Stimulated activated CD8-positive, alpha-beta memory T cell treated with anti-CD3 and anti-CD28 coated beads, Interleukin-7, amount 100 ng/mL, for 4 hours (primary cell): ENCODE measurements at places on chromosomes 5 and 9.

DNA sequence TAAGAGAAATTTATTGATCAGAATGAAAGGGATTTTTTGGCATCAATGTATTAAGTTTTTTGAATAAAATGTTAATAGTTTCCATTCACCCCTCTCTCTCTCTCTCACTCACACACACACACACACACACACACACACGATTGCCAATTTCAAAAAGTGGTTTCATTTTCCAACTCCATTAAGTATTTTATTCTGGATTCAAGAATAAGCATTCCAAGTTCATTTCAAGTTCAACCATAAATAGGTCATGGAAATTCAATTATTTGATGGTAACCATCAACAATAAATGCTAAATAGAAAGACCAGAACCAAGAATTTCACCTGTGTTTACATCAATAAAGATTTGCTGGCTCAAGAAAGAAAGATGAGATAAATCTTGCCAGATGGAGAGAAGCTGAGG, 171.6 kb downstream of the ADAMTS12 start:
- DNase-seq, result no peak

DNA sequence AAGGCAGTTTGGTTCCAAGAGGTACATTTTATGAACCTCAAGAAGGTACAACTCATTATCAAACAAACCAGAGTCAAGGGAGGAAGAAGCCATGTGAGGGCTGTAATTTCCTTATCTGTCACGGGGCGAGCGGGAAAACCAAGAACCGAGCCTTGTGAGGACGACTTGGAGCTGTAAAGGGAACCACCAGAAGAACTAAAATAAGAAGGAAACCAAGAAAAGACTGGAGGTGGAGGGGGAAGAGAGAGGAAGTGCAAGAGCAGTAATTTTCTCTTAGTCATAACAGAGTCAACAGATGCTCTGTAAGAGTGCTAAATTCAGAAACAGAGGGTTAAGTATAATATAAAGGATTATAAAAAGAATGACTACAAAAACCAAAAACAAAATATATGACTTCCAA, 127.1 kb downstream of the DIRAS2 start:
- DNase-seq, result no peak

- DNase-seq, result no peak
Measured at GRCh38 chr9:92432972-92433548, 8.8 kb upstream of the OMD start.

DNA sequence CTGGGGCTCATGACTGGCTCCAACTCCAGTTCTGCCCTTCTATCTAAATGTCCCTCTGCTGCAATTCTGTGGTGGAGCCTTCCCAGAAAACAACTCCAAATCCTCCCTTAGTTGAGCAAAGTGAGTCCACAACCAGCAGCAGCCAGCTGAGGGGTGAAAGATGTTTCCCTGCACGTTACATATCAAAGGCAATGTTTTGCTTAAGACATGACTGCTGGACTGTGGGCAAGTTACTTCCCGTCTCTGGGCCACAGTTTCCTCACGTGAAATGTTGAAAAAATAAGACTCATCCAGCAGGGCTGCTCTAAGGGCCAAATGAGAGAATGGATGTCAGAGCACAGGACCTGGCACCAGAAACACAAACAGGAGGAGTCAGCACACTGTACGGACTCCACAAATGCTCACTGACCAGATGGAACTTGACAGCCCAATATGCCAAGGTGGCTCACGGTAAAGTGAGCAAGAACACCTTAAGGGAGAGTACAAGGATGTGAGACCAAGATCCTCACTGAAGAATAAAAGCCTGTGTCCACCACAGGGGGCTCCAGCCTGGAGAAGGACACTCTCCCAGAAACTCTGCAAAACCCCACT, 138.4 kb upstream of the ABCA1 start:
- no peak for DNase-seq

DNA sequence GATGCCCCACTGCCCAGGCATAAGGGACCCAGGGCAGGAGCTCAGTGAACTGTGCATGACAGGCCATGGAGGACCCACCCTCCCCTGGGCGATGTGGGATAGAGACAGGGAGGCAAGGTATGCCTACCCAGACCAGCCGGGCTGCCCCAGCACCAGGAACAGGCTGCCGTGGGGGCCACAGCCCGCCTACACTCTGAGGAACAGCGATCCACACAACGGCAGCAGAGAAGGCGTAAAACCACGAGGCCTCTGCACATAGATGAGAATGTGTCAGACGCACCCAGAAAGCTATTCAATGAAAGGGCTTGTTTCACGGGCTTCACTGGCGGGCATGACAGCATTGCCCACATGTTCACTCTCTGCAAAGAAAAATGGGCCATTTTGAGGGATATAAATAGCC, 49.5 kb downstream of the SEMA4D start:
- DNase-seq, result peak; percentile 58

DNA sequence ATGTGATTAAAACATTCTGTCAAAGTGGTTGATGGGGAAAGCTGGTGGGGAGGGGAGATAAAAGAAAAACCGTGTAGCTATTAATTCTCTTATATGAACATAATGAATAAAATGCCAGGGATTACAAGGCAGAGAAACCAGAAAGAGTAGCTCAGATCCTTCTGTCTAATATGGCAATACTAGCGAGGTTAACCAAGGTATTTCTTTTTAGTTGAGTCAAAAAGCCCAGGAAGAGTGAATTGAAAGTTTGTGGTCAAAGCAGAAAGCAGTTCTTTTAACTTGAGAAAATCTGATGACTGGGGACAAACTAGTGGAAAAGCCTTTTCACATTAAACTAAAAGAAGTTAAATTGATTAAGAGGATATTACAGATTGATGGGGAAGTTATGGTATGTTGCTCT, 76.0 kb downstream of the ERBIN start:
- no peak for DNase-seq

- DNase-seq, result no peak
Measured at GRCh38 chr9:2477755-2478154, 143.8 kb upstream of the VLDLR start.

GRCh38 chr9:128742401-128742800, 18.5 kb upstream of the ZDHHC12 start:
- DNase-seq, result no peak

DNA sequence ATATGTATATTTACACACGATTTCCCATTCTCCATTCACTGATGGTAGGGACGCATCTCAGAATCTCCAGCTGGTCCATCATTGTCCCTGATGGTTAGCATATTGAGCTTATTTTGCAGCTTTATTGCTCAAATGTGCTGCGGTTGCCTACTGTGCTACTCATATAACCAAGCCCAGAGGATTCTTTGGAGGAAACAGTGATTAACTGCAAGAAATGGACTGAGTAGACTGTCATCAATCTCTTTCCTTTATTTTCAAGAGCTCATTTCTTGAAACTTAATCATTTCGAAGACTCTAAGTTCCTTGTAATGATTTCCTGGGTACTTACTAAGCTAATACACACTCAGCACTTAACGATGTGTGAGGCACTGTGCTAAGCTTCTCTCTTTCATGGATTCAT, 119.0 kb downstream of the MAT2B start:
- DNase-seq, result no peak

- no peak for DNase-seq
Measured at GRCh38 chr5:73954381-73954780, 328.4 kb downstream of the ARHGEF28 start.

DNA sequence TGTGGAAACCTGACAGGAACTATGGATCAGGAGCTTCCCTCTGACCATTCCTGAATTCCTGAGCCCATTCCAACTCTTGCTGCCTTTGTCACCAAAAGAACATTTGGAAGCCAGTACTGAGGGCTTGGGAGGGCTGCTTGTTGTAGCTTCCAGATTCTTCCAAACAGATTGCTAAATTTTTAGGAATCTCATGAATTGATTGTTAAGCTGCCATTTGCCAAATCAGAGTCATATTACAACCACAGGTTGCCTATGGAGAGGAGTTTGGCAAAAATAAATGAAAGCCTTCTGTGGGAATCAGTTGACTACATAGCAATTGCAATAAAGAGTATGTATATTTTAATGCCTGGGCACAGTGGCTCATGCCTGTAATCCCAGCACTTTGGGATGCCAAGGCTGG, 39.2 kb upstream of the SLC28A3 start:
- DNase-seq, result no peak

DNA sequence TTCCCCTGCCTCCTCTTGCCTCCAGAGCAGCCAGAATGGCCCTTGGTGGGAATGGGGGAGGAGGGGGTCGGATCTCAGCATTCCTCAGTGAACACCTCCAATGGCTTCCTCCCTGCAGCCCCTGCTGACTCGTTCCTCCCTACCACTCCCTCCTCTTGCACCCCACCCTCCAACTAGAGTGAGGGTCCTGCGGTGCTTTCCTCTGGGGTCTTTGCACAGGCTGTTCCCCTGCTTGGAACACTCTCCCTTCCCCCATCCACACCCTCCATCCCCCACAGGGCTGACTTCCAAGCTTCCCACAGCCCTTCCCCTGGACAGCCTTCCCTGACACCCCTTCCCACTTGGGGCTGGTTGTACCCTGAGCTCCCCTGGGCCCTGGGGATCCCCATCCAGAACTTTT, 70.4 kb upstream of the NEK6 start:
- no peak for DNase-seq

- DNase-seq, result no peak
Measured at GRCh38 chr9:87386490-87387025, 111.1 kb upstream of the DAPK1 start.

DNA sequence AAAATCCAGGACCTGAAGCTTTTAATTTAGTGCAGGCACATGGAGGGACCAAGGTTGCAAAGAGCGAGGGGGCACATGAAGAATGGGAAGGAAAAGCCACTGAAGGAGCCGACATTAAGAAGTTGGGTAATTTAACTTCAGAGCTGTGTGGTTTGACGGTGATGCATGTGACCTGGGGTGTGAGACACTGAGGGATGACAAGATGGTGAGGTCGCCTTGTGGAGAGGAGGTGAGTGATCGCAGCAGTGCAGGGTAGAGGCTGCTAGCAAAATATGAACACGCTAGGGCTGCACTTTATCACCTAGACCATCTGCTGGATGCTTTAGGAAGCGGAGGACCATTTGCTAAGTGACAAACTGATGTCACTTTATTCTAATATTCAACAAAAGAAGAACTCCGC, 339.0 kb upstream of the KIF2A start:
- DNase-seq, result no peak

DNA sequence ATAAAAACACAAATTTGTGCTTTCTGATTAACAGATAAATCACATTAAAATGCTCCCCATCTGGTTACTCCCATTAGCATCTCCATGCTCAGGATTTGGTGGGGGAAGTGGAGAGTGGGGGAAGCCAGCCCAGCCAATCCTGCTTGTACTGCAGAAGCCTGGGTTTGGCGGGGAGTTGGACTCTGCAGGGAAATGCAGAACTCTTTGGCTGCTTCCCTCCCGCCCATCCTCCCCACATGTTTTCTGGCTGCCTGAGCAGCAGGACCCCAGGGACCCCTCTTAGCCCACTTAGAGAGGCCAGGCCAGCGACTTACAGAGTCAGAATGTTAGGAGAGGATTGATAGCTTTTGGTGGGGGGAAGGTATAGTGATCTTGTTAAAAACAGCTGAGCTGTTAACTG, 59.5 kb upstream of the FOXI1 start:
- DNase-seq, result no peak

- no peak for DNase-seq
Measured at GRCh38 chr9:83622433-83622938, 457 bp upstream of the IDNK start.

DNA sequence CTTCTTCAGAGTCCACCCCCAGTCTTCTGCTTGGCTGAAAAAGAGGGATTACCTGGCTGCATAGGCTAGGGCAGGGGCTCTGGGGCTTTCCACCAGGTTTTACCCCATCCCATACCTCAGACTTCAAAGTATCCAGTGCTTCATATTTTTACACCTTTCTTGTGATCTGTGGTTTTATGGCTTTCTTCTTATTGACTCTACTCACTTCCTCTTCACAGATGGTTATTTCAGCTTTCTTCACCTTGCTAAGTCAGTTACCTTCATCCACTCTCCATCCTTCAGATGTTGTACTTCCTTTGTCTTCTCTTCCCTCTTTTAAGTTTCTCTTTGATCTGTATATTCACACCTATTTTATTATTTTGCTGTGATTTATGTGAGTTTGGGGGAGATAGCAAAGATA, 104.3 kb downstream of the GRIA1 start:
- DNase-seq, result no peak

DNA sequence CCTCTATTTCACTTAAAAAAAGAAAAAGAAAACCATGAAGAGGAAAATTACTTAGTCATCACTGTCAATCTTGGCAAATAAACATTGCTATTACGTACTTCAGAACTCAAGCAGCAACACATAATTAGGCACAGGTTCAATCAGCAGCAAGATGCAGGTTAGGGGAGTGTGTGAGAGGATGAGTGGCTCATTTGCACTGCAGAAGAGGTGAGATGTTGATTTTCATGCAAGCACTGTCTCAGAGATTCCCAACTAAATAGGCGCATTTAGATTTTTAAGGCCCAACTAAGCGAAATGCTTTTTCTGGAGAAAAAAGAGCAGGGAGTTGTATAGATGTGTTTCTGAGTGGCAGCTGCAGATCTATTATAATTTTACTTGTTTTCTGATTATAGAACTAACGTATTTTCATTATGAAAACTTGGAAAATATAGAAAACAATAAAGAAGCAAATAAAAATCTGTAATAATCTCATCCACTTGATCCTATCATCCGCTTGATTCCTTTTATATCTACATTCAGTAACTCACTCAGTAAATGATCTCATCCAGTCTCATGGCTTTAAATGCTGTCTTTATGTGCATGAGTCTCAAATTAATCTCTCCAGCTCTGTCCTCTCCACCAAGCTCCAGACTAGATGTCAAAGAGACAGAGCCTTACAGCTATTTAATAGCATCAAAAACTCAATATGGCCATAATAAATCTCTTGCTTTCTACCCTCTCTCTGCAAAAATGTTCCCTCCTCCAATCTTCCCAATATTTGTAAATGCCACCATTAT, 162.5 kb downstream of the ZNF462 start:
- no peak for DNase-seq

GRCh38 chr9:24007185-24007584, 181.1 kb upstream of the ELAVL2 start:
- DNase-seq, result no peak

GRCh38 chr5:174189654-174190541, 144.4 kb downstream of the NSG2 start:
- no peak for DNase-seq

- no peak for DNase-seq
Measured at GRCh38 chr9:124857533-124858162, 4.1 kb downstream of the RPL35 start.

DNA sequence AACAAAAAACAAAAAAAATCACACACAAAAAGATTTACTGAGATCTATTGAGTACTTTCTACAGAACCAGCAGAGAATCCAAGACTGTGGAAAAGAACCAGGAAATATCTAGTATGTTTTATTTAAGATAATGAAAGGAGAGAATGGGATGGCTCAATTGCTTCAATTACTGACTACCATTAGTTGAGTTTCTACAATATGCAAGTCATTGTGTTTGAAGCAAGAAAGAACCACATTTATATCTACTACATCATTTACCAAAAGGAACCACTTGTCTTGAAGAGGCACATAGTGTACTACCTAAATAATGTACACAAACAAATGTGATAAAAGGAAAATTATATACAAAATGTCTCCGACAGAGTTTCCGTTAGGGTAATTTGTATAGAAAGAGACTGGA, 325.9 kb upstream of the TNC start:
- no peak for DNase-seq
